ENCODE measurements at places on chromosomes 2 and 18. TPM values are rescaled to one million over a fixed set of nuclear protein-coding genes. Genes with fewer than 3 reads are reported as not detected.

GRCh38 chr18:61503688-61504087, 170.5 kb downstream of the CDH20 start:
- H3K4me1 ChIP-seq = no peaks in the 10 kb centered on the region
- H3K36me3 ChIP-seq = no peaks in the 10 kb centered on the region
- H3K27ac ChIP-seq = no peak overlapping the region
- peaks cover 5% of the 10 kb centered on the region for H3K27me3 ChIP-seq
- no peak for DNase-seq

DNA sequence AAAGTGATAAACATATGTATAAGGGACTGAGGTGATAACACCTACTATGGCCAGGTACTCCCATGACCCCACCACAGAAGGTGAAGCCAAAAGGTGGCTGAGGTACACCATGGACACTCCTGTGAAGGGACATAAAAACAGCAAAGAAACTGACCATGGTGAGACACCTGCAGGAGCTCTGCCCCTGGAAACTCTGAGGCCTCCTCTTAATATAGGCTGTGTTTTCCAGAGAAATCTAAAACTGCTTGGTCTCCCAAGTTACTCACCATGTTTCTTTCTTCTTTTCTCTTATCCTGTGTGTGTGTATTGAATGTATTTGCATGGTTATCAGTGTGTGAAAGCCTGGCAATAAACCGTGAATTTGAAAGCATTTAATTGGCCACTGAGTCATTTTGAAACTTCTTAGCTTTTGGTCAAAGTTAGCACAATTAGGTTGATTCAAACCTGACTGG, 739.3 kb upstream of the GCFC2 start:
- H3K4me1 ChIP-seq = peaks cover 7% of the 10 kb centered on the region
- H3K27me3 ChIP-seq = no peaks in the 10 kb centered on the region
- DNase-seq = no peak
- peaks cover under 1% of the 10 kb centered on the region for H3K36me3 ChIP-seq
- H3K4me3 ChIP-seq = no peak overlapping the region

GRCh38 chr18:39489431-39489830, 1923.8 kb upstream of the CELF4 start:
- no peak for DNase-seq
- peaks cover 8% of the 10 kb centered on the region for H3K4me1 ChIP-seq
- H3K36me3 ChIP-seq = peaks cover 6% of the 10 kb centered on the region
- H3K27ac ChIP-seq = peak overlapping the region; percentile 4
- H3K4me3 ChIP-seq = no peak overlapping the region

- H3K36me3 ChIP-seq = no peaks in the 10 kb centered on the region
- no peak overlapping the region for H3K4me3 ChIP-seq
- DNase-seq = no peak
- H3K27me3 ChIP-seq = no peaks in the 10 kb centered on the region
- H3K27ac ChIP-seq = no peak overlapping the region
These were observed 107.3 kb upstream of the FAM98A start for GRCh38 chr2:33706410-33706809.

- no peak for DNase-seq
- no peak overlapping the region for H3K4me3 ChIP-seq
- peaks cover 3% of the 10 kb centered on the region for H3K36me3 ChIP-seq
- H3K27me3 ChIP-seq = no peaks in the 10 kb centered on the region
- peak overlapping the region; percentile 12 for H3K27ac ChIP-seq
- peaks cover 7% of the 10 kb centered on the region for H3K4me1 ChIP-seq
These were observed 192.3 kb downstream of the RNF144A start for GRCh38 chr2:7109533-7109885.

Gene REG3G
- total RNA-seq = not detected

Gene GNAL
- 20.4 TPM for total RNA-seq

DNA sequence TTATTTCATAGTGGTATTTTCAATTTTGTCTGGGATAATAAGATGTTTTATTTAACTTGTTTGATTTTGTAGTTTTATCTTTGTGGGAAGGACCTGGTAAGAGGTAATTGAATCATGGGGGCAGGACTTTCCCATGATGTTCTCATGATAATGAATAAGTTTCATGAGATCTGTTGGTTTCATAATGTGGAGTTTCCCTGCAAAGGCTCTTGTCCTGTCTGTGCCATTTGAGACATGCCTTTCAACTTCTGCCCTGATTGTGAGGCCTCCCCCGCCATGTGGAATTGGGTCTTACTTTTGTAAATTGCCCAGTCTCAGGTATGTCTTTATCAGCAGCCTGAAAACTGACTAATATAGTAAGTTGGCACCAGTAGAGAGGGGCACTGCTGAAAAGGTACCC, 77.8 kb upstream of the ARHGAP15 start:
- H3K36me3 ChIP-seq = peaks cover 3% of the 10 kb centered on the region
- no peaks in the 10 kb centered on the region for H3K27me3 ChIP-seq
- H3K27ac ChIP-seq = no peak overlapping the region
- H3K4me1 ChIP-seq = no peaks in the 10 kb centered on the region

- DNase-seq = no peak
- no peak overlapping the region for H3K27ac ChIP-seq
- H3K36me3 ChIP-seq = no peaks in the 10 kb centered on the region
- no peaks in the 10 kb centered on the region for H3K4me1 ChIP-seq
- no peak overlapping the region for H3K4me3 ChIP-seq
These were observed 1173.9 kb upstream of the TMEFF2 start for GRCh38 chr2:193368615-193369014.

Gene MAIP1
- total RNA-seq = 23.1 TPM

Gene GPR35
- 1.7 TPM for total RNA-seq

Gene FAM237A
- not detected for total RNA-seq

Gene DBI
- 236 TPM for total RNA-seq

DNA sequence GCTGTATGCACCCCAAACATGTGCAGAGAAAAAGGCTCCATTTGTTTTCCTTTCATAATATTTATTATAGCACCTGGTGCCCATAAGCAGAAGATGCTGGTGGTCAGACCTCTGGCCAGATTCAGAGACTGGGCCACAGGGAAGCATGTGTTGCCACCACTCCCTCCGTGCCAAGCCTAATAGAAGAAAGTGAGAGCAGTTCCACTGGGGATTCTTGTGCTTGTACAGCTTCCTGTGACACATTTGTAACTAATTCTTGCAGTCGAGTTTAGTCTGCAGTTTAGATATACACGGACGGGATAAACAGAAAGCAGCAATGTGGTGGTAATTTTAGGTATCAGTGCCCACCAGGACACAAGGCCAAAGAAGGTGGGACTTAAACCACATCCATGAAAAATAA, 135.4 kb upstream of the PIEZO2 start:
- H3K27ac ChIP-seq = no peak overlapping the region
- H3K27me3 ChIP-seq = no peaks in the 10 kb centered on the region
- H3K36me3 ChIP-seq = peaks cover 3% of the 10 kb centered on the region

DNA sequence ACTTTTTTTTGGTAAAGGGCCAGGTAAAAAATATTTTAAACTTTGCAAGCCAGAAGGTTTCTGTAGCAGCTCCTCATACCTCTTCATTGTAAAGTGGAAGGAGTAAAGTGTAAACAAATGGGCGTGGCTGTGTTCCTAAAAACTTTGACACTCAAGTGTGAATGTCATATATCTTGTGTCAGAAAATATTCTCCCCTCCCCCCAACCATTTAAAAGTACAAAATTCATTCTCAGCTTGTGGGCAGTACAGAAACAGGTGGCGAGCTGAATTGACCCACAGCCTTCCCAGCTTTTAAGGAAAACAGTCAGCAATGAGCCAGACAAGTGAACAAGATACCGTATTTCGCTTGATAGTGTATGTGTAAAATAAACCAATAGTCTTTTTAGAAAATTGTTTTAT, 4.0 kb downstream of the YPEL5 start:
- peaks cover 9% of the 10 kb centered on the region for H3K27me3 ChIP-seq
- H3K27ac ChIP-seq = no peak overlapping the region
- H3K36me3 ChIP-seq = no peaks in the 10 kb centered on the region
- H3K4me1 ChIP-seq = peaks cover 20% of the 10 kb centered on the region
- no peak for DNase-seq

DNA sequence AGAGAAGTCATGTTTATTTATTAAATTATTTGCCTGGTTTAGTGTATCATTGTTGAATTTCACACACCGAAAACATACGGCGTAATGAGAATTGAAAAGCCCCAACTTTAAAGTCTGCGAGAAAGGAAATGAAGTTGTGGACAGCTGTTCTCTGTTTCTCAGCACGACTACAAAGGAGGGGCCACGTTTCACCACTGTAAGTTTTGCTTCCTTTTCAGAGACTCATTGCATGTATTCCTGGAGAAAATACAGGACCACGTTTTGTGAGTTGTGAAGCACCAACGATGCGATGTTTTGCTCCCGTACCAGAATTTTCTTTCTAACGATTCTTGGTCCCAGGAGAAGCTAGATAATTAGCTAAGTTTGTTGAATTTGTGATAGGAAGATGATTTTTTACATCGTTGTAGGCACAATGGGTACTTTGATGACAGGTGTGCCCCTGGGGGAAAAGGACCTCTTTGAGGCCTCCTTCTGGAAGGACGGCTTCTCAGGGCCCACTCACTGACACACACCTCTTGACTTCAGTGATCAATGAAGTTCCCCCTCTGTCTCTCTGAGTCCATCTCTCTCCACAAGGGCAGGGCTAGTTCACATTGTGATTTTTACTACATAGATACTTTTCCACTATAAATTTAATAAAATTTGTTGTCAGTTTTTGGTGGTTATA, 23.7 kb upstream of the ACKR3 start:
- no peak for DNase-seq
- no peaks in the 10 kb centered on the region for H3K27me3 ChIP-seq
- peak overlapping the region; percentile 16 for H3K27ac ChIP-seq
- peaks cover 7% of the 10 kb centered on the region for H3K4me1 ChIP-seq
- H3K4me3 ChIP-seq = no peak overlapping the region

Gene OSR1
- total RNA-seq = 0.45 TPM

DNA sequence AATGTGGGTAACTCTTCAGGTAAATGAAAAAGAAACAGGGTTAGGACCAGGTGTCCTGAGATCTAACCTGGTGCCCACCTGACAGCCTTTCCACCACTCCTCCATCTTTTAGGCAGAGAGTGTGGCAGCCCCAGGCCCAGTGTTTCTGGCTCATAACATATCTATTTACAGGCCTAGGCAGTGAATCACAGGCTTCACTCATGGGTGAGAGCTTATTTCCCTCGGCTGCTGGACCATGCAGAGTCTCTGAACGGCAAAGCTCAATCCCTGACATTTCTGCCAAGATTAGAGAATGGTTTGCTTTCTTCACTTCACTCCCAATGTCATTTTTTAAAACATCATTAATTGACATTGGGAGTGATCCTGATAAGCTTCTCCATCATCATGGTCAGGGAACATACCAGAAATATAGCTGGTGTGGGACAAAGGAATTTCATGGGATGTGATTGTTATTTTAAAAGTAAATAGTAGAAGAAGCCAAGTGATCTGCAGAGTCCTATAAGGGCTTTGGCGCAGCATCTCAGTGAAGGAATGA, 323.9 kb downstream of the SETBP1 start:
- no peak overlapping the region for H3K27ac ChIP-seq
- no peak overlapping the region for H3K4me3 ChIP-seq
- no peak for DNase-seq
- H3K4me1 ChIP-seq = no peaks in the 10 kb centered on the region
- H3K36me3 ChIP-seq = peaks cover 12% of the 10 kb centered on the region

DNA sequence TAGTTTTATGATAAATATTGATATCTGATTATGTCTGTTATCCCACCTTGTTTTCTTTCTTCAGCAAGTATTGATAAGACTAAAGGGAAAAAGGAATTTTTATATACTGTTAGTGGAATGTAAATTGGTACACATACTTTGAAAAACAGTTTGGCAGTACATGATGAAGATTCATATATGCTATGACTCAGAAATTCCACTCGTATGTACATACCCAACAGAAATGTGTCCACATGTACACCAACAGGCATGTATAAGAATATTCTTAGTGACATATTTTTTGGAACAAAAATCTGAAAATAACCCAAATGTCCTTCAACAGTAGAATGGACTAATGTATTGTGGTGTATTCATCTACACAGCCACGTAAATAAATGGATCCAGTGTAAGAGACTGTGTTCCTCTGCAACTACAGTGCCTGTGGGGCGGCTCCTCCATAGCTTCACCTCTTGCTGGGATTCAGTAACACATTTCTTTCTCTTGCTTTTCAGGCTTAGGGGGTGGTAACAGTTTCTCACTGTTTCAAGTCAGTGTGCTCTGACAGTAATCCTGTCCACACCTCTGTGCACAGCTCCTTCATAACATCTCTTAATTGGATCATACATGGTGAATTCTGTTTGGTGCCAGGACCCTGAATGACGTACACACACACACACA, 35.5 kb upstream of the ALMS1 start:
- H3K27ac ChIP-seq = no peak overlapping the region
- no peaks in the 10 kb centered on the region for H3K4me1 ChIP-seq
- no peak for DNase-seq
- no peak overlapping the region for H3K4me3 ChIP-seq

- no peaks in the 10 kb centered on the region for H3K36me3 ChIP-seq
- peaks cover 17% of the 10 kb centered on the region for H3K27me3 ChIP-seq
- H3K4me3 ChIP-seq = peak overlapping the region; percentile 76
- no peak for DNase-seq
- H3K4me1 ChIP-seq = peaks cover 25% of the 10 kb centered on the region
These were observed 1.7 kb downstream of the FOSL2 start for GRCh38 chr2:28394331-28394877.

DNA sequence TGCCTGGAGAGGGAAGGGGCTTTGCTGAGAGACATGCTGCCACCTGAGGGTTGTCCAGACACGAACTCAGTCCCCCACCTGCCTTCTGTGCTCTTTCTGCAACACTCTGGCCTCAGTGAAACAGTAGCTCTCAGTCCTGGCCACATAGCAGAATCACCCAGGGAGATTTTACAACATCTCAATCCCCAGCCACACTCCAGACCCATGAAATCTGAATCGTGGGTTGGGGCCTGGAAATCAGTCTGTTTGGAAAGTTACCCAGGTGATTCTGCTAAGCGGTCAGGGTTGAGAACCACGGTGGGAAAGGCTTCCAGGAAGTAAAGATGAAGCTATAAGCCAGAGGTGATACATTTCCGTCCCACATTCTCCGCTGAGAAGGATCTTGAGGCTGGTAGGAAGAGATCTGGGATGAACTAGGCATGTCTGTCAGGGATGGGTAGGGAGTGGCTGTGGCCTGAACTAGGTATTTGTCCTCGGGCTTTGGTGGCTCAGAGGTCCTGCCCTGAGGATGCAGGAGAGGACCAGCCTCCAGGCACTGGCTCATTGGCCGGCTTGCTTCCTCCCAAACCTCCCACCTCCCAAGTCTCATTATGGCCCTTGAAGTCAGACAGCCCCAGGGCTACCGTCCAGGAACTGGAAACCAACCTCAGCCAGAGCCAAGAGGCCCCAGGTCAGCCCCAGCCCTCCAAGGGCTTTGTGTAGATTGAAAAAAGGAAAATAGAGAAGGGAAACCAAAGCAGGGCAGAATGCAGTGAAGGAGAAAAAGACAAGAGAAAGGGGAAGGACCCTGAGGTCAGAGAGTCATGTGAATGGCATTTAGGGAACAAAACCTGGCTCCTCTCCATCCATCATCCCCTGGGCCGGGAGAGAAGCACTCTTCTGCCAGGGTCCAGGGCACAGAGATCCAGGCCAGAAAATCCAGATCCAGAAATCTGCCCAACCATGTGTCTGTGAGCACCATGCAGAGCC, 119.6 kb downstream of the ZFP36L2 start:
- H3K27me3 ChIP-seq = no peaks in the 10 kb centered on the region
- H3K36me3 ChIP-seq = peaks cover 3% of the 10 kb centered on the region
- H3K4me3 ChIP-seq = peak overlapping the region; percentile 65
- peak overlapping the region; percentile 84 for H3K27ac ChIP-seq
- peak; percentile 43 for DNase-seq
- H3K4me1 ChIP-seq = peaks cover 82% of the 10 kb centered on the region

GRCh38 chr2:120235681-120236080, 12.5 kb upstream of the TMEM185B start:
- no peak for DNase-seq
- no peak overlapping the region for H3K4me3 ChIP-seq
- peaks cover 17% of the 10 kb centered on the region for H3K4me1 ChIP-seq
- no peaks in the 10 kb centered on the region for H3K36me3 ChIP-seq
